ENCODE measurements at places on chromosomes 7 and 10.

- no peak for DNase-seq
Observed at GRCh38 chr7:106358103-106358663, 73.4 kb upstream of the NAMPT start.

DNA sequence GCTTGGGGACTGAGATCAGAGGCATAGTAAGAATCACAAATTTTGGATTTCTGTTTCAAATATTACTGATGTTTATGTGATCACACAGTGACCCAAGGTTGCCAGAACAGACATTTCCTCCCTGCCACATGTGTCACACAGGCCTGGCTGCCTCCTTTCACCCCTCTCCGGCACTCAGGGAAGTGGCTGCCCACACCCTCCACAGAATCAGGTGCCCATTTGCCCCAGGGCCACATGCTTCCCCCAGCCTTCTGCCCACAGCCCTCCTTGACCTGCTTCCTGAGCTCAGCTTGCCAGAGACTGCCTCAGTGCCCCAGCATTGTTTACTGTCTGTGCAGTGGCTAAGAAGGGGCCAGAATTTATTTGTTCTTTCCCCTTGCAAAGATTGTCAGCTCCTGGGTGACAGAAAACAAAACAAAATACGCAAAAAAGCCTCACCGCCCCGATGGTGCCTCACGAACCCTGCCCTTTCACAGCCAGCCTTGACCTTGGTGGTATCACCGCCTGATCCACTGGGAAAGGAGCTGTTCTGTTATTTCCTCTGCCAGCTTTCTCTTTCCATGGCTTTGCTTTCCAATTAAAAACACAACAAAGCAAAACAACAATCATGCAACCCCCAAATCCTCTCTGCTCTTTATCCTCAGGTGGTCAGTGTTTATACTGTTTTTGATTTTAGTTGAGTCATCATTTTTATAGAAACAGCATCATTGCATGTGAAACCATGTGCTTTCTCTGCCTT, 52.8 kb downstream of the CHN2 start:
- DNase-seq, result no peak

- DNase-seq, result no peak
Observed at GRCh38 chr7:135833642-135834041, 85.0 kb upstream of the FAM180A start.

- no peak for DNase-seq
Observed at GRCh38 chr10:62806251-62806650, 1.7 kb downstream of the ADO start.

GRCh38 chr7:18003286-18003994, 24.2 kb downstream of the PRPS1L1 start:
- no peak for DNase-seq

- DNase-seq, result no peak
Observed at GRCh38 chr10:108454793-108455192, 1290.3 kb upstream of the SORCS1 start.

DNA sequence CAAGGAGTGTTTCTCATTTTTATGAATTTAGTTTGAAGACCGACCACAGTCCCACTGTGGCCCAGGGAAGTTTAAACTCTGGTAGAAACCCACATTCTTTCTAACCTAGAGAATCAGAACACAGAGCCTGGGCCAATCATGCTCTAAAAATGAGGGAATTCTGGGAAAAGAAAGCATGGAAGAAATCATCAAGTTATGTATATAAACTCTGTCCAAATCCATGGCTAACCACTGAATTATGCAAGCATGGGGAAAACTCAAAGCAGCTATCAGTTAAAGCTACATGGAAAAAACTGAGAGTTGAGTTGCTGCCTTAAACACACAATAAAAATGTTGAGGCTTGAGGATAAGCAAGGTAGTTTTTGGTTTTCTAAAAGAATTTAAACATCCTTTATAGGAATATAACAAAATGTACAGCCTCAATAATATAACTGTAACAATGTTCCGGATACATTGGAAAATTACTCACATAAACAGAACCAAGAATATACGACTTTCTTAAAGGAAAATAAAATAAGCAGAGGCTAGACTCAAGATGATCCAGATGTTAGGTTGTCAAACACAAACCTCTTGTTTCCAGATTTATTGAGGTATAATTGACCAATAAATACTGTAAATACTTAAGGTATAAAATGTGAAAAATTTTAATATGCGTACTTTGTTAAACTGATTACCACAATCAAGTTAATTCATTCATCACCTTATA, 311.2 kb upstream of the GNAI1 start:
- no peak for DNase-seq

GRCh38 chr10:124053971-124054370, 39.4 kb downstream of the CHST15 start:
- DNase-seq, result no peak

- no peak for DNase-seq
Observed at GRCh38 chr7:99562832-99563231, 4.4 kb downstream of the ZNF655 start.

DNA sequence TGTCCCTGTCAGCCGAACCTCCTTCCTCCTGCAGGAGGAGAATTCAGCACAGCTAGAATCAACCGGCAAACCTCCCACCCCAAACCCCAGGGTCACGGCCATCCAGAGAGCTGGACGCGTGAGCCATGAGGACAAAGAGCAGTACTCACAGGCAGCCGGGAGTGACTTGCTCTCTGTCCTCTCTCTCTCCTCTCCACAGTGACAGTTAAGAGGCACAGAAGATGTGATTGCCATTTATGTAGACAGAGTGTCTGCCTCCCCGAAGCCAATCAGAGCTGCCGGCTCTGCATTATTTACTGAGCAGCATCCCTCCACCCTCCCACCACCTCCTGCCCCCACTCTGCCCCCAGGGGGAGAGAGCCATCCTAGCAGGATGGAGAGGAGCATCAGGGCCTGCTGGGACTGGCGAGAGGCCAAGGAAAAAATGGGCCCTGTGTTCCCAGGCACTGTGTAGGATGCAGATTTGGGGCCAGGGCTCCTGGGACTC, 4.3 kb downstream of the DDC start:
- peak; percentile 29 for DNase-seq

- DNase-seq, result no peak
Observed at GRCh38 chr10:112711366-112711765, 238.7 kb upstream of the TCF7L2 start.

DNA sequence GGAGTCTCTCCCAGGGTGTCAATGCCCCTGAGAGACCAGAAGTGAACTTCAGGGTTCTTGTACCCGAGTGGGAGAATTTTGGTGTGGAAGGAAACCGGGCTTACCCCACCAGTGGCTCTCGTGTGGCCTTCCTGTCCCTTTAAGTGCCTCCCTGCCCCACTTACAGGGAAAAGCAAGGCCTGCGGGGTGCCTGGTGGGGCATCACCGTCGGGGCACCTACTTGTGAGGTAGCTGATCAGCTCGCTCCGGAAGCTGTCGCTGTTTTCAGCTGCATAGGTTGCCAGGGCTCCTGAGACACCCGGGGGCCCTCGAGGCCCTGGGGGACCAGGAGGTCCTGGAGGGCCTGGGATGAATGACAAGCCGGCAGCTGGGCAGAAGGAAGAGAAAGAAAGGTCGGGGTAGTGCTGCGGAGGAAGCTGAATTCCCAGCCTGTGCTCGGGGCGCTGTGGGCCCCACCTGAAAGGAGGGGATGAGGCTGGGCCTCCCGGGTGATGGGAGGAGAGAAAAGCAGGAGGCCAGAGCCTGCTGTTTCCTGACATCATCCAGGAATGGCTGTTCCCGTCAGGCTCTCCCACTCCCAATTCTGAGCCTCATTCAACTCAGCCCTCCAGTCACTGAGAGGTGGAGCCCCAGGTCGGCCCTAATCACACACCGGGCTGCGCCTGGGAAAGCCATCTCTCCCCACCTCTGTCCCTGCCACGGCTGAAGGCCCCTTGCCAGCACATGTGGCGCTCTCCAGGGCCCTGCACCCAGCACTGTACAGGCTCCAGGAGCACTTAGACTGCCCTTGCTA, 51.1 kb downstream of the COL17A1 start:
- DNase-seq, result no peak

GRCh38 chr7:44163591-44163990, 22.5 kb upstream of the MYL7 start:
- no peak for DNase-seq

DNA sequence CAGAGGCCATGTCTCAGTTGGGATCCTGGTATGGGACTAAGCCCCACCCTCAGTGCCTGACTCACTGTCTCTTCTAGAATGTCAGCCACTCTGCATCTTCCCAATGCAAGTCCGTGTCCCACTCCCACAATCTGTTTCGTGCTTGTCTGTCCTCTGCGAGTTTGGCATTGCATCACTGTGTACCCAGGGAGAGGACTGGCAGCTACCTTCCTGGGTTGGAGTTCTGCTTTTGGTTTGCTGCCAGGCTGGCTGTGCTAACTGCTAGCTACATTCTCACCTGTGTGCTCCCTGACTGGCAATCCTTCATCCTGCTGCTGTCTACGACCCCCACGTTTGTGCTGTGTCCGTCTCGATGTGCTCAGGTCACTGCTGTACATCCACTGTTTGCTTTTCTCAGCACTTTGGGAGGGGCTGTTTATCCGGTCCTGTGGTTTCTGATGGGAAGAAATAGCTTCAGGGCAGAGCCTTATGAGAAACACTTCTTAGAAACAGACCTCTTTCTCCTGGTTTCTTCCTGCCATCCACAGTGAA, 56.0 kb upstream of the GLI3 start:
- no peak for DNase-seq

DNA sequence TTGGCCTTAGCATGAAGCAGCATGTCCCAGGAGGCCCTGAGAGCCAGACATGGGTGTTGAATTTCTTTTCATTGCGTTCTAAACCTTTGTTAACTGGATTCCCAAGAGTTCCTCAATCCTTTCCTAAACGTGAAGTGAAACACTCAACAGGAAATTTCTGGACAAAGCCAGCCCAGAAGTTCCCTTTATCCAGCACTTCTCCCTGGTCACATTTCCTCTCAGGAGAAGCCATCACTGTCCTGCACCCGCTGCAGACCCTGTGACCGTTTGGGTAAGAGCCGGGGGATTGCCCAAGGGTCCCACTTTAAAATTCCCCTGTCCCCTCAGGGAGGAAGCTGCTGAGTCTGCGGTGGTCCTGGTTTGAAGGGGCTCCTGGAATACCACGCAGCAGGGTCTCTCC, 88.0 kb upstream of the ZPBP start:
- DNase-seq, result no peak

DNA sequence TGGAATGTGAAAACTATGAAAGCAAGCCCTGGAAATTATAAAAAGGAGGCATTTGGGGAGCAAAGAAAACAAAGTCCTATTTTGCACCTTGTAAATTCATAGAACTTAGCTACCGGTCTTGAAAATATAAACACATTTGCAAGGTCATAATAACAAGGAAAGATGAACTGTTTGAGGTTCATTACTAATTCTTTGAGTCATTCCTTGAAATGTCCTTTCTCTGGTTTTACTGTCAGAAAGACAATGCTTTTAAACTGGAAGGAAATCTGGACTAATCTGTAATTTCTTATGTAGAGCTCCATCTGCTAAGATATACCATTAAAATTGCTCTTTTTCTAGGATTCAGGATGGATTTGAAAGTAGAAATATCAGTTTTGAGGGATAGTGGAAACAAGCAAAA, 1.4 kb downstream of the ERLIN1 start:
- DNase-seq, result no peak

GRCh38 chr7:150413640-150414081, 34.5 kb downstream of the ZNF775 start:
- no peak for DNase-seq

DNA sequence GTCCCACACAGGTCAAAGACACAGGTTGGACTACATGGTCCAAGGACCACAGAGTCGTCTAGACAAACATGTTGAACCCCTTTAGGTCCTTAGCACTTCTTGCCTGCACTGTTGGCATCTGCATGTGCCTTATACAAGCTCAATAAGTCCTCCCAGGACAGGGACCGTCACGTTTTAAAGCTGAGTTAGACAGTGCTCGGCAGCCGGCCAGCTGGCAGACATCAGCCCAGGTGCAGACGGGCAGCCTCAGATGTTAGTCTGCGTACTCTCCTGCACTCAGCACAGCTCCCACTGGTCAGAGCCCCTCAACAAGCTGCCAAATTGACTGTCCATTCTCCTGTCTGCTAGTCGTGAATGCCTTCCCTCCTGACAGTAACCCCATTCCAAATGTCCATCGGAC, 34.9 kb downstream of the PARP12 start:
- no peak for DNase-seq

GRCh38 chr10:118926903-118927302, 102.6 kb upstream of the NANOS1 start:
- DNase-seq, result no peak

GRCh38 chr10:15572531-15573045, 147.1 kb downstream of the ITGA8 start:
- no peak for DNase-seq

DNA sequence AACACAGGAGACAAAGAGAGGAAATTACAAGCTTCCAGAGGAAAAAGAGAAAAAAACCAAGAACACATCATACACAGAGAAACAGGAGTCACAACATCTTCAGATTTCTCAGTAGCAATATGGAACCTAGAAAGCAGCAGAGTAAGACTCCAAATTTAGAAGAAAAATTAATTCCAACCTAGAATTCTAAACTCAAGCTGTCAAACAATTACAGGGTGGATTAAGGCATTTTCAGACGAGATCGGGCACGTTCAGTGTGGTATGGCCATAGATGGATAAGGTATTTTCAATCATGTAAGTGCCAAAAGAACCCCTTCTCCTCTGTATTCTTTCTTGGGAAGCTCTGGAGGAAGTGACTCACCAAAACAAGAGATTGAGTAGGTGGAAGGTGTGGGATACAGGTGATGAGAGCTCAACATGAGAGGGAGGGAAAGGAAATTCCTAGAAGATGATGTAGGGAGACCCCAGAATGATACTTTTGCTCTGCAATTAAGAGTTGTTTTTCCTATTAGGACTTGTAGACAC, 51.6 kb downstream of the FAM204A start:
- no peak for DNase-seq

DNA sequence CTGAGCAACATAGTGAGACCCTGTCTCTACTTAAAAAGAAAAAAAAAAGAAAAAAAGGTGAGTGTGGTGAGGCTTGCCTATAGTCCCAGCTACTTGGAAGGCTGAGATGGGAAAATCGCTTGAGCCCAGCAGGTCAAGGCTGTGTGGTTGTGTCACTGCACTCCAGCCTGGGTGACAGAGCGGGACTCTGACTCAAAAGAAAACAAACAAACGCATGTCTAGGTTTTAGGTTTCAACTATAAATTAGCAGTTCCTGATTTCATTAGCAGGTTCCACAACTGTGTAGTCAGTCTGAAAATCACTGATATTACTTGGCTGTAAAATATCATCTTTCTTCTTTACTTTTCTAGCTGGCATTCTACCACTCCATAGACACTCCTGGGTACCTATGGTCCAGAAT, 155.7 kb upstream of the HGF start:
- DNase-seq, result no peak
